ENCODE measurements at places on chromosomes 1 and 21.
A peak's percentile ranks its signal among the peaks of the same experiment; 100 is the strongest.

GRCh38 chr21:34762786-34763185, 94.0 kb downstream of the CLIC6 start:
- no peak for DNase-seq

DNA sequence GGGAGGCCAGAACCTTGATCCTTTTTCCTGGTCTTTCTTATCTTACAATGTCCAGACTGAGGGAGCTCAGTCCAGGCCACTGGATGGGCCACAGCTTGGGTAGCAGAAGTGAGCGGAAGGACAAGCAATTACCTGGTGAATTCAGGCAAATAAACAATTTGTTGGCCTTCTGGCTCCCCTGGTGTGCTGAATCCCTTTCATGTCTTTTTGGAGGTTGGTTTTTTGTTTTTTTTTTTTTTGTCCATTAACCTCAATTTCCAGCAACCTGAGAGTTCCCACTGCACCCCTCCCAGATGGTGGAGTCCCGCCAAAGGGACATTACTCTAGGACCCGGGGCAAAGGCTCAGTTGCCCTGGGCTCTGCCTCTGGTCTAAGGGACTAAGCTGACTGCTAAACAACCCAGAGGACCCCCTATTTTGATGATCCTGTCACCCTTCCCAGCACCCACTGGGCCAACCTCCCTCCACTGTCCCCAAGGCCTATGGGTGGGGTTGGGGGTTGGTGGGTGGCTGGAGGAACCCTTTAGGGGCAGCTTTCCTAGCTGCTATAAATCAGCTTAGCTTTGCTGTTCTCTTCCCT, 85.5 kb downstream of the KCND3 start:
- no peak for DNase-seq

DNA sequence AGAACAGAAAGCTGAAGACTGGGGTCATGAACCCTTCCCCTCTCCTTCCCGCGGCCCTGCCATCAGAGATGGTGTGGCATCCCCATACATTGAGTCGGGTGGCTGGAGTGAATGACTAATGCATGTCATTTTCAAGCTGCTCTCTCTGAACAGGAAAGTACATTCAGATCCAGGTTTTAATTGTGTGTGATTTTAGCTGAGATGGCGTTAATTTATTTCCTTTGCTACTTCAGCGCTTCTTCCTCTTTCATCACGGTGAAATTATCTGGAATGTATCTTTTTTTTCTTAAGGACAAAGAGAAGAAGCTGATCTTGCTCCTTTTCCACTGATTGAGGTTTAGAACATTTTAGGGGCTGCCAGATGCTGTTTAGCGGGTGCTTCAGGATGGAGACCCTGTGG, 8.6 kb upstream of the LRRN2 start:
- DNase-seq = no peak

- DNase-seq = no peak
Measured at GRCh38 chr1:26408604-26409003, 2.0 kb upstream of the LIN28A start.

GRCh38 chr1:58465825-58466629, 80.5 kb downstream of the OMA1 start:
- no peak for DNase-seq

GRCh38 chr1:41663671-41664400, 179.4 kb upstream of the EDN2 start:
- DNase-seq = no peak

DNA sequence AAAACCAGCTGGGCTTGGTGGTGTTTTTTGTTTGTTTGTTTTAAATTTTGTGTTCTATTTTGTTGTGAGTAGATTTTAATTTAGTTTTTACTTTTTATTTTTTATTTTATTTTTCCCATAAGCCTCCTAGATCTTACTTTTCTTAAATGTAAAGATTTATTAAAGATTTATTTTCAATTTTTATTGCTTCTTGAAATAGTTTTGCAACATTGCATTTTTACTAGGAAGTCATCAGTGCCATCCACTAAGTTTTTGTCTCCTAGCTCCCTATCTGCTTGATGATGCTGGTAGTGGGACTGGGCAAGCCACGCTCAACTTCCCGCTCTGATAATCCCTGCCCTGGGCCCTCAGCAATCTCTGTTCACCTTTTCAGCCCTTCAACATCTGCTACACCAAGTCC, 175.4 kb downstream of the CDC7 start:
- no peak for DNase-seq

- DNase-seq = no peak
Measured at GRCh38 chr1:221991221-221991620, 249.3 kb upstream of the DUSP10 start.

DNA sequence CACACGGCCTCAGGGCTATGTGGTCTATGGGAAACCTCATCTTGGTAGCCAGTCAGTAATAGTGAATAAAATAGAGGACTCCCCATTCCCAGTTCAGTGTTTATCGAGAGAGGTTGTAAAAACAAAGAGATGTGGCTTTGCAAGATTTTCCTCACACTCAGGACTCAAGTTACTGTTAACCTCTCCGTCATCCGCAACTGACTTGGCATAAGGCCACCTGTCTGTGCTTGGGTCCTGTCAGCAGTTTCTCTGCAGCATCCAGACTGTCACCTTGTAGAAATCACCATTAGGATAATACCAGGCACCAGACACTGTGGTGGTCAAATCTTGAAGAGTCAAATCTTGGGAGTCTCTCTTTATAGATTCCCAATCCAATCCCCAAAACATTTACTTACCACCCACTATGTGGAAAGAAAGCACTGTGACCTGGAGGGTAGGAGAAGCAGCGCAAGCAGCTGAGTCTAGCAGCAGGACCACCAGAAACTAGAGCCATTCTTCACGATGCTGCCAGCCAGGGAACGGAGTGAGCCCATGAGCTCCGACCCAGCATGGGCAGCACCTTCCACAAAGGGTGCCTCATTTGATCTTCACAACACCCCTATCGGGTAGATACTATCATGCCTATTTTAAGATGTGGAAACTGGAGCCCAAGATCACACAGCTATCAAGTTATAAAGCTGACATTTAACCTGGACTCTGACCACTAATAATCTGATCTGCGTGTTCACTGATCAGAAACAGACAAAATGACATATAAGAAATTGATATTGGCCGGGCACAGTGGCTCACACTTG, 5.6 kb upstream of the GPR25 start:
- DNase-seq = no peak

GRCh38 chr1:52906135-52906603, 15.4 kb downstream of the ECHDC2 start:
- DNase-seq = no peak

GRCh38 chr1:235102993-235103411, 25.6 kb downstream of the TOMM20 start:
- no peak for DNase-seq

- no peak for DNase-seq
Measured at GRCh38 chr1:208131621-208132286, 112.4 kb downstream of the PLXNA2 start.

DNA sequence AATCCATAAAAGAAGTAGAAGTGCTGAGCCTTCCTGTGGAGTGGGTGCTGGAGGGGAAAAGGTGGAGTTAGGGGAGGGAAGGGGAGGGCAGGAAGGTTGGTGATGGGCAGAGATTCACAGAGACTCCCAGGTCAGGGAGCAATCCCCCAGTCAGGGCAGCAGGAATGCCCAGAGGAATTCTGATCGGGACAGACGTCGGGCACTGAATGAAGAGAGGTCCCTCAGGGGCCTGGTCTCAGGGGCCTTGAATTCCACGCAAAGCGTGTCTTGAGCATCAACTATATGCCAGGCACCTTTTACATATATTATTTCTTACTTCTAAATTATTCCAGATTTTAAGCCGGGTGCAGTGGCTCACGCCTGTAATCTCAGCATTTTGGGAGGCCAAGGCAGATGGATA, 7.2 kb upstream of the PADI1 start:
- DNase-seq = no peak

- no peak for DNase-seq
Measured at GRCh38 chr1:84750110-84750730, 60.0 kb upstream of the SSX2IP start.

DNA sequence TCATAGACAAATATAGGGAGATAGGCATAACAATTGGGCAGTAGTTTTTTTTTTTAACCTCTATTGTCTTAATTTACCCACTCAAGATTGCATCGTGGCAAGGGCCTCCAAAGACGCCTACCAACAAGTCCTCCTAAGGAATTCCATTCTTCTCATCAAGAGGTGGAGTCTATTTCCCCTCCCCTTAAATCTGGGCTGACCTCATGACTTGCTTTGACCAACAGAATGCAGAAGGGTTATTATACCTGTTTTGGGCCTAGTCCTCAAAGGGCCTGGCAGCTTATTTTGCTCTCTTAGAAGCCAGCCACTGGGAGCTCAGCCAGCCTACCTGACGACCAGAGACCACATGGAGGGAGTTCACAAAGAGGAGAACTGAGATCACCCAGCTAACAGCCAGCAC, 92.3 kb downstream of the COQ8A start:
- no peak for DNase-seq

- no peak for DNase-seq
Measured at GRCh38 chr1:55623311-55623710, 408.1 kb upstream of the USP24 start.

DNA sequence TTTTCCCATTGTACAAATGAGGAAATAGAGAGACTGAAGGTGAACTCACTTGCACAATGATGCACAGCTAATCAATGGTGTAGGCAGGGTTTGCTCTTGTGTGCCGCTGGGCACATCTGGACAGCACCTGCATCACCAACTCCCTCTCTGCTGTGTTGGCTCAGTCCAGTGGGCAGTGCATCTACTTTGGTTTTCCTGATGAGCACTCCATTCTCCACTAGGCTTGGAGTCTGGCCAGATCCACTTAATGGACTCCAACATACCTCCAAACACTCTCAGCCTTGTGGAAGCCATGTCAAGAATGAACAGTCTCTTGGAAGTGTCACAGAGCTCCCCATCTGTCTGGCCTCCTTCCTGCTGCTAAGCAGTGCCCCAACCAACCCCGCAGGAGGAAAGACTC, 152.2 kb downstream of the HIVEP3 start:
- no peak for DNase-seq

- DNase-seq = peak; percentile 33
Measured at GRCh38 chr1:246569248-246570238, 3.3 kb downstream of the CNST start.

DNA sequence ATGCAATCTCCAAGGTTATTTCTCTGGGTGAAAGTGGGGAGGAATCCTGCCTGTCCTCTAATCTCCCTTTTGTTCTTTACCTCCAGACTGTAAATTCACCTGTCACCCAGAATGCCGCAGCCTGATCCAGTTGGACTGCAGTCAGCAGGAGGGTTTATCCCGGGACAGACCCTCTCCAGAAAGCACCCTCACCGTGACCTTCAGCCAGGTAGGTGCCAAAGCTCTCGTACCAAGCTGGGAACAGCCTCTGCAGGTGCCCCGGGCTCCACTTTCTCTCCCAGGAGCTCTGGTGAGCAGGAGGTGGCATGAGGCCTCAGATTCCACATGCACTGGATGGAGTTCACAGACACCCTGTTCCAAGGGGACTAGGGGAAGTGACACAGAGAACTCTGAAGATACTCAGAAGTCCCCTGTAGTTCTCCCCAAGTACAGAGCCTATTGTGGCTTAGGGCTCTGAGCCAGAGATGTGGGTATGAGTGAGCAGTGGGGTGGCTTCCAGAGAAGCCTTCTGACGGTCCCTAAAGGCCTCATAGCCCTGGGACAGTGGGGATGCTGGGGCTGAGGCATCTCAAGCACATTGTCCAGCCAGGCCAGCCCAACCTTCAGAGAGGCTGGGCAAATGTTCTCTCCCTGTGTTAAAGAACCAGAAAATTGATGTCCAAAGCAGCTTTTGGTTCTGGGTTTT, 30.9 kb downstream of the RASSF5 start:
- DNase-seq = no peak

GRCh38 chr1:187451238-187451637, 622.5 kb downstream of the PLA2G4A start:
- no peak for DNase-seq

DNA sequence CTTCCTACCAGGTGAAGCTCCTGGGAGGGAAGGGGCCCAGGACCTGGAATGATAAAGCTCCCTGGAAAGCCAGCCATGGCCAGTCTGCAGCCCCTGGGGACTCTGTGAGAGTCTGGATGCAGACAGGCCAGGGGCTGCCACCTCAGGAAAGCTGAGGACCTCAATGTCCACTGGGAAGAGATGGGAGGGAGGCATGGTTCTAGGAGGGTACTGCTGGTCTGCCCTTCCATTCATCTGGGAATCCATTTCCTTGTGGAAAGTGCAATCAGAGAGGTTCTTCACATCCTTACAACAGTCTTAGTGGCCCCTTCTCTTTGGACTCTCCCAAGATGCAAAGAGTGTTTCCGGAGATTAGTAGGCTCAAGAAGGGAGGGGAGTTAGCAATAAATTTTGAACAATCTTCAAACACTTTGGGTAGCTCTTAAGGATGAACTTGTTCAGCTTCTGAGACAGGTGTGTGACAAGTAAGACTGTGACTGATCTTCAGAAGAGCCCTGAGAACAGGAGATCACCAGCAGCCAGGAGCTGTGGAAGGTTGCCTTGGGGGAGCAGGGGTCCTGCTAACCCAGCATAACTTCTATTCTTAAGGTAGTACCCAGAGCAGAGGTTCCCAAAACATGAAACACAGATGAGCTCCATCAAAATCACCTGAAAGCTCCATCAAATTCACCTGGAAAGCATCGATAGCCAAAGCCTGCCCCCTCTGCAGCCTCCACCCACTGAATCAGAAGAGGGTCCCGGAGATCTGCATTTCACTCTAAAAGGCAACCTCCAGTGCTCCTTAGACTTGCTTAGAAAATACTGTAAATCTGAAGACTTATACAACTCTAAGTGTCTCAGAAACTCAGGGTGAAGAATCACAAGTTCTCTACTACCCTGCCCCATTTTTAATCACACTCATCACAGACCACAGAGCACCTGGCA, 616 bp upstream of the LAX1 start:
- DNase-seq = no peak

GRCh38 chr1:31348449-31348848, 24.4 kb downstream of the FABP3 start:
- no peak for DNase-seq

DNA sequence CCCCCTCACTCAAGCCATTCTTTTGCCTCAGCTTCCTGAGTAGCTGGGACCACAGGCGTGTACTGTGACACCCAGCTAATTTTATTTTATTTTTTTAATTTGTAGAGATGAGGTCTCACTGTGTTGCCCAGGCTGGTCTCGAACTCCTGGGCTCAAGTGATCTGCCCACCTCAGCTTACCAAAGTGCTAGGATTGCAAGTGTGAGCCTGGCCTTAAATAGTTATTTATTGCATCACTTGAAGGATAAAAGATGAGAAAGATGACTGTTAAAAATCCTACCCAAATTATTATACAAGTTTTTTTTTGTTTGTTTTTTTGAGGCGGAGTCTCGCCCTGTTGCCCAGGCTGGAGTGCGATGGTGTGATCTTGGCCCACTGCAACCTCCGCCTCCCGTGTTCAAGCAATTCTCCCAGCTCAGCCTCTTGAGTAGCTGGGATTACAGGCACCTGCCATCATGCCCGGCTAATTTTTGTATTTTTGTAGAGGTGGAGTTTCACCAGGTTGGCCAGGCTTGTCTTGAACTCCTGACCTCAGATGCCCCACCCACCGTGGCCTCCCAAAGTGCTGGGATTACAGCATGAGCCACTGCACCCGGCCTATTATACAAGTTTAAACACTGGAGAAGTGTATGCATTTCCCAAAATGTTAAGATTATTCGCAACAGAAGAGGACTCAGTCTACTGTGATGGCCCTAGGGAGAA, 2.3 kb downstream of the UTP11 start:
- DNase-seq = no peak
